ENCODE measurements at places on chromosomes 6 and 20.

DNA sequence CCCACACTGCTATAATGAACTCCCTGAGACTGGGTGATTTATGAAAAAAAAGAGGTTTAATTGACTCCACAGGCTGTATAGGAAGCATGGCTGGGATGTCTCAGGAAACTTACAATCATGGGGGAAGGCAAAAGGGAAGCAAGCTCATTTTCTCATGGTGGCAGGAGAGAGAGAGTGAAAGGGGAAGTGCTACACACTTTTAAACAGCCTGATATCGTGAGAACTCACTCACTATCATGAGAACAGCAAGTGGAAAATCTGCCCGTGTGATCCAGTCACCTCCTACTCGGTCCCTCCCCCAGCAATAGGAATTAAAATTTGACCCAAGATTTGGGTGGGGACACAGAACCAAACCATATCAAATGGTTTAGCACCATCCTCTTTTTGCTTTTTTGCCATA lies 116.6 kb upstream of the CEP162 start:
- no peak for DNase-seq

GRCh38 chr6:2890976-2891767 lies 11.9 kb downstream of the SERPINB9 start:
- no peak for DNase-seq

DNA sequence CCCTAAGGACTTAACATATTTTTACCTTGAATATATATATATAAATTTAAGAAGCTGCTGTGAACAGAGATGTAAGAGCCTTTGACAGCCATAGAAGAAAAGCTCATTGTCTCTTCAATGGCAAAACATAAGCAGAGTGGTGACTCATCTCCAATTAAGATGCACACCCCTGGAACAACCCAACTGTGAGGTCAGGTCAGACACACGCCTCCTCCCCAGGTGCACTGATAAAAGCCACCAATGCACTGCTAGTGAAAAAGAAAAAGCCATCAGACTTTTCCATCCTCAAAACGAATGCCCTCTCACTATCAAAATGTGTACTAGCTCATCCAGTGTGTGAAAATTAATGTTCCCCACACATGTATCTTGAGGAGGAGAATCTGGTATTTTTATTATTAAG lies 100.1 kb downstream of the SMLR1 start:
- DNase-seq: no peak

DNA sequence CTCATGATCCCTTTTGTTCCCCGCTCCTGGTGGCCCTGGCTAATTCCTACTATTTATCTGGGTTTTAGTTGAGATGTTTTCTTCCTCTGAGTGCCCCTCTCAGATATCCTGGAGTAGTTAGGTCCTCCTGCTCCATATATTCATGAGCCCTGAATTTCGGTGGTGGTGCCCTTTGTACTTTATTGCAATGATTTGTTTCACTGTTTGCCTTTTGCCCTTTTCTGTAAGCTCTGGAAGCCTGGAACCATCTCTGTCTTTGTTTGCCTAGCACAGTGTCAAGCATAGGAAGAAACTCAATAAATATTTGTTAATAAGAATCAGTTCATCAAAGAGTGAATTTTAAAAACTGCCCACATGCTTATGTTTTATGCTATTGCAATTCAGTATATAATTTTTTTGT lies 144.9 kb downstream of the DNAH8 start:
- no peak for DNase-seq

GRCh38 chr6:39819676-39820075 lies 27.5 kb downstream of the DAAM2 start:
- no peak for DNase-seq

DNA sequence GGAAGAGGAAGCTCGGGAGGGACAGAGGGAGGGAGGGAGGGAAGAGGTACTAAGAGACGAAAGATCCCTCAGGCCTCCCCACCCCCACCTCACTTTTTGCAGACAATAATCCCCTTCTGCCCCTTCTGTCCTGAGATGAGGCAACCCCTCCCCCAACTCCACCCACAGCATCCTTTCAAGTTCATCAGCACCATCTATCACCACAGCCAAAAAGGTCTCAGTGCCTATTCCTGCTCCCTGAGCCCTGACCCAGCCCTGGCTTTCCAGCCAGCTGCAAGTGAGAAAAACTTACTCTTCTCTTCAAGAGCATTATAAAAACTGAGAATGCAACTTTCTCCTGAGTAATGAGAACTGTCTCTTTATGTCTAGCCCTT lies 133.2 kb upstream of the LRFN2 start:
- DNase-seq: no peak

DNA sequence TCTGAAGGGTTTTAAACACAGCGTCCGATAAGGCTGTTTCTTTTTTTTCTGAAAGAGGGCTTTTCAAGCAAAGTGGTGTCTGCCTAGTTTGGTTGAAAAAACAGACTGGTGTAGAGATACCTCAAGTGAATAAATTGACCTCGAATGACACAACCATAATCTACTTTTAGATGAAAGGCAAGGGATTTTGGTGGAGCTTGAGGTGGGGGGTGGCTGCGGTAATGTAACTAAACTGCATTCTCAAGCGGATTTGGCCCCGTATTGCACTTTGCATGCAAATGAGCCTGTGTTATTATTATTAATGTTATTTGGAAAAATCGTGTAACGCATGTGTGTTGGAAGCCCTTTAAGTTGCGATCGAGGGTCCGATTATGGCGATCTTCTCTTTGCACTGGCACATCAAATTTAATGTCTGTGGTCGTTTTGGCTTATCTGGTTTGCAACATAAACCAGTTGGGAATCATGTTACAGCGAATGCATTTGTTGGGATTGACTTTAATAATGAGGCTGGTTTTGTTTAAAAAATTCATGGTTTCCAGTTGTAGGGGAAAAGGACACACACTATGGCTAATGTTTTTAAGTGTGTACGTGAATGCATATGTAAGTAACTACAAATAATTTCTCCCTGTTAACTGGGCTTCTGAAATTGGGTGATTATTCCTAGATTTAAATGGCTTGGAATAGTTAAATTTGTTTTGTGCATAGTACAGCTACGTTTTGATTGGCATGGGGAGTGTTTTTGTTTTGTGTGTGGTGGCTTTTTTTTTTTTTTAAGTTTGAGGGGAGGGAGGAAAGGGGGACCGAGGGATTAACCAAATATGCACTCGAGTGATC lies 1.0 kb downstream of the JARID2 start:
- no peak for DNase-seq

GRCh38 chr6:28808383-28808782 lies 115.4 kb downstream of the TRIM27 start:
- no peak for DNase-seq

DNA sequence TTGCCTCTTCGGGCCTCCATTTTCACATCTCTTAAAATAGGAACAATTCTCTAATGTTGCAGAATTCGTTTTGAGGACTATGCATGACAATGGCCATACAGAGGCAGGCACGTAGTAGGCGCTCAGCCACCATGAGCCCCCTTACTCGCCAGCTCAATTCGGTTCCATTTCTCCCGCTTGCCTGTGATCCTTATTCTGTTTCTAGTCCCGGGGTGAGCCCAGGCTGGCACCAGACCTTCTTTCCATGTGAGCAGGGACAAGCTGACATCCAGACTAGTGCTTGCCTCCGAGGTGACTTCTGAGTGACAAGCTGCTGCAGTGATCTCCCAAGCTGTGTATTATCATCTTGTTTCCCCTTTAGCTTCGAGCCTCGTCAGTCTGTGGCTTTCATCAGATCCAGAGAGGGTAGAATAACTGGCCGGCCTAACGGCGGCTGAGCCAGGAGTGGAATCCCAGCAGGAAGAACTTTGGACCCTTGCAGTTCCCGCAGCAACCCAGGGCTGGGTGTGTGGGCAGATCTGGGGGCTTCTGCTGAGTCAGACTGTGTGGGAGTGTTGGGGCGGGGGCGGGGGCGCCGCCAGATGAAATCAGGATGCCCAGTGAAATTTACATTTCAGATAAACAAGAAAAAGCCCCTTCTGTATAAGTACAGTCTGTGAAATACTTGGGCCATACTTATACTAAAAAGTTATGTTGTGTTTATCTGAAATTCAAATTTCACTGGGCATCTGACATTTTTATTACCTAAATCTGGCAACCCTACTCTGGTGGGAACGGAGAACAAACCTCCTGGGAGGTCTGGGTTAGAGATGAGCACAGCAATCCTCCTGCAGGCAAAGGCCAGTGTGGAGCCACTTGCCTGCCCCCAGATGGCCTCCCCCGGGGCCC lies 10.9 kb downstream of the BANF2 start:
- DNase-seq: no peak

All from NCI-H510A (cell line).